Activated T-cell treated with anti-CD3 and anti-CD28 coated beads for 24 hours (primary cell): ENCODE measurements at places on chromosomes 5 and 9.

GRCh38 chr5:154242964-154243376 lies 52.4 kb downstream of the GALNT10 start:
- DNase-seq = no peak

DNA sequence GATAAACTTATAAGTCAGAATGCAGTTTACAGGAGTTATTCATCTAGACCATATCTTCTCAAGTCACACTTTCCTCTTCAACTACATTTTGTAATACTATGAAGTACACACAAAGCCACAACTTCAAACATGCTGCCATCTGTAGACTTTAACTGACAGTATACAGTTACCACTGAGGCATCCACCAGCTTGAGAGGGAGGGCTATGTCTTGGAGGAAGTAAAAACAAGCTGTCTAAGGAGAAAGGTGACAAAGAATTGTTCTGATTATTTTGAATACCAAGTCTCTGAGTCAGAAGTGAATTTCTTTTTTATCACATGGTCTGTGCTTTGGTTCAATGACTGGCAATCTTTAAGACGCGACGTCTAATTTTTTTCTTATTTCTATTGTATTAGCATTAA lies 97.6 kb upstream of the CDH10 start:
- no peak for DNase-seq

- DNase-seq = no peak
These were observed 4.0 kb downstream of the HDAC3 start for GRCh38 chr5:141632650-141633049.

DNA sequence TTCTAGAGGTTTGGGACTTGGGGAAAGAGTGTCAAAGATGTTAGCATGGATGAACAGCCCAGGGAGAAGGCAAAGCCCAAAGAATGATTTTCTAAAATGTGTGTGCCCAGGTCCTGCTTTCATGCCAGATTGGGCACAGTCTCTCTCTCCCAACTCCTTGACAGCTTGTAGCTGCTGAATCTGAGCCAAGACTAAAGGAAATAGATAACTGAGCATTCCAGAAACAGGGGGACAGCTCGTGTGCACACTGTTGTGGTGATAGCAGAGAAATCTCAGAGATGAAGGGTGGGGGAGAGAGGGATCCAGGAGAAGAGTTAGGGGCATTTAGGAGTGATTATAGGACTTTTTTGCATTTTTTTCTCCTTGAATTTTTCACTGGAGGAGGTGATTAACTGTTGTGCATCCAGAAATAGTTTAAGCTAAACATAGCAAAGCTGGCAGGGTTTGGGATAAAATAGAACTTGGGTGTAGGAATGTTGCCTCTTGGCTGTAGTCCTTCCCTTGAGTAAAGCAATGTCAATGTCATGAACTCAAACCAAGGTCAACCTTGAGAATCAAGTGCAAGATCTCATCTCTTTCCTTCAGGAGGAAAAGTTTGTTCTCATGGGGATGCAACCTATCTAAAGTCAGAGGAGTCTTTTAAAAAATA lies 245.9 kb downstream of the SH3GL2 start:
- DNase-seq = no peak

DNA sequence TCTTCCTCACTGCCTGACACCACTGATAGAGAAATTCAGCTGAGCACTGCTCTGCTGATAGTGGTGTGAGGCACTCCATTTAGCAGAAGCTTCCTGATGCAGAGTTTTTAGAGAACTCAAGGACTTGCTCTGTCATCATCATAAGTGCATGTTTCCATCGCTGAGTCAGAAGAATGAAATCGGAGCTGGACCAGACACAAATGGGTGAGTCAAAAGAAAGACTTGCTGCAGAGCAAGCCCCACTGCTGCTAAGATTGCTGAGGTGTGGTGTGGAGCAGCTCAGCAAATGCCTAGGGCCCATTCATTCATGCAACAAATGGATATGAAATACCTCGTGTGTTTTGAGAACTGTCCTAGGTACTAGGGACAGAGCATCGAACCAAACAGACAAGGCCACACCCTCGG lies 410.2 kb upstream of the SLC30A5 start:
- no peak for DNase-seq

GRCh38 chr9:136373300-136374182 lies at the start of gene CARD9:
Gene CARD9 (minus strand): TSS chr9:136373669. CDS start chr9:136372078, 1,591 bp downstream.
- DNase-seq = no peak

- DNase-seq = no peak
These were observed 253.5 kb upstream of the NREP start for GRCh38 chr5:112010475-112010874.

GRCh38 chr9:90167914-90168313 lies 474.7 kb downstream of the DIRAS2 start:
- DNase-seq = no peak

DNA sequence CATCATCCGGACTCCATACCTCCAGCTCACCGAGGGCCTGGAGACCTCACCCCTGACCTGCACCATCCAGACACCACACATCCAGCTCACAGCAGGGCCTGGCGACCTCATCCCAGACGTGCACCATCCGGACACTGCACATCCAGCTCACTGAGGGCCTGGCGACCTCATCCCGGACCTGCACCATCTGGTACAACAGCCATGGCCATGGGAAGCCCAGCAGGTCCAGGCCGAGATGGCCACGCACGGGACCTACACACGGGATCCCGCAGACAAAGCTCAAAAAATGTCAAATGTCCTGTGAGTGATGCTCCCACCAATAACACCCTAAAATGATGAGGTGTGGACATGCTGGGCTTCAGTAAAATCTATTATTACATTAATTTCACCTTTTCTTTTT lies 9.7 kb downstream of the TERT start:
- DNase-seq = no peak

DNA sequence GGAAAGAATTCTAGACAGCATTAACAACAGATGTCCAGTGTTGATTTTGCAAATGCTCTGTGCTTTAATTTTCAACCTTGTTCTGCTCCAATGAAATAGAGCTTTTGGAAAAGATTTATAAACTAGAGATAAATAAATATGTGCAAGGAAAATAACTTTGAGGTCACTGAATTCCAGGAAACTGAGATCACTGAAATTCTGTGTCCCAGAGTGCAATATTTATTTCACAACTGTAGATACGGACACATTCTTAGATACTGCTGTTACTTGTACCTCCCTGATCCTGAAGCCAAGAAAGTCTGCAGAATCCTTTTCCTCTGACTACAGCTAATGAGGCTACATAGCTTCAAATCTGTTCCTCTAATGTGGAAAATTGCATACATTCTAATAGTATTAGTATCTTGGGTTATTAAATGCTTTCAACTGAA lies 222.9 kb downstream of the DOCK8 start:
- no peak for DNase-seq

- DNase-seq = no peak
These were observed 16.3 kb upstream of the SEMA5A start for GRCh38 chr5:9562141-9562540.

- no peak for DNase-seq
These were observed 25.7 kb downstream of the PCDHGC5 start for GRCh38 chr5:141514330-141515133.

GRCh38 chr5:122951658-122952057 lies 84.9 kb downstream of the PPIC start:
- no peak for DNase-seq
